Left ventricle myocardium superior (tissue), 1 donor: ENCODE measurements at places on chromosomes 12 and 14.

- no peak for DNase-seq
These were observed 18.9 kb downstream of the SDS start for GRCh38 chr12:113384778-113385177.

- peak; percentile 25 for DNase-seq
These were observed 95.1 kb downstream of the SCARB1 start for GRCh38 chr12:124768452-124769162.

- DNase-seq = no peak
These were observed 1.7 kb downstream of the TBX3 start for GRCh38 chr12:114682106-114682784.

DNA sequence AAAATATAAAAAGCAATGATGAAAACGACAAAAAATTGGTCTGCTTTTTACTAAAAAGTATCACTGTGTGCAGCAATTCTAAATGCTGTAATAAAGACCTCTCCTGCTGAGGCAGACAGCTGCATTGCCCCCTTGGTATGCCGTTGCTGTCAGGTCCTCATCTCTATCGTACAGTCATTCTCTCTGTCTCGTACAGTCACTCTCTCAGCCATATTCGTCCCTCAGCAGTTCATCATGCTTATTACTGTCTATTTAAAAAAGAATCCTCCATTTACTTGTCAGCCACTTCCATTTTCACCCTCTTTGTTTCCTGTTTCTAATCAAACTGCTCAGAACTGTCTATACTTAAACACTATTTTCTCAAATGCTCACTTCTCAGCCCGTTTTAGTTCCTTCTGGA lies 123.6 kb downstream of the DIP2B start:
- DNase-seq = no peak

GRCh38 chr12:90489141-90489540 lies 465.8 kb downstream of the CCER1 start:
- DNase-seq = no peak

- DNase-seq = no peak
These were observed 345.6 kb downstream of the ADAMTS20 start for GRCh38 chr12:43206396-43206795.

- DNase-seq = no peak
These were observed 4.5 kb downstream of the EDDM3A start for GRCh38 chr14:20750194-20750593.

GRCh38 chr12:48351022-48351708 lies 446 bp upstream of the ZNF641 start:
- no peak for DNase-seq

DNA sequence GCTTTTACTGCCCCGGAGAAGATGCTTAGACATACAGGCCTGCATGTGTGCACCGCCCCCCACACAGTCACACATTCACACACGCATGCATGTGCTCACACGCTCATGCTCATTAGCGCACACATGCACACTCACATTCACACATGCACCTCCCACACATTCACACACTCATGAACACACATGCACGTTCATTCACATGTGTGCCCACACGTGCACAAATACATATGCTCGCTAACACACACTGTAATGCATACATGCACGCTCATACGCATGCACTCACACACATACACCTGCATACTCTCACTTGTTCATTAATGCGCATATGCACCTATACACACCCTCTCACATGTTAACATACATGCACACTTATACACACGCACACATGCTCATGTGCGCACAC lies 21.9 kb downstream of the TMEM132C start:
- DNase-seq = no peak

GRCh38 chr14:90554341-90554740 lies 157.5 kb downstream of the CALM1 start:
- peak; percentile 71 for DNase-seq

DNA sequence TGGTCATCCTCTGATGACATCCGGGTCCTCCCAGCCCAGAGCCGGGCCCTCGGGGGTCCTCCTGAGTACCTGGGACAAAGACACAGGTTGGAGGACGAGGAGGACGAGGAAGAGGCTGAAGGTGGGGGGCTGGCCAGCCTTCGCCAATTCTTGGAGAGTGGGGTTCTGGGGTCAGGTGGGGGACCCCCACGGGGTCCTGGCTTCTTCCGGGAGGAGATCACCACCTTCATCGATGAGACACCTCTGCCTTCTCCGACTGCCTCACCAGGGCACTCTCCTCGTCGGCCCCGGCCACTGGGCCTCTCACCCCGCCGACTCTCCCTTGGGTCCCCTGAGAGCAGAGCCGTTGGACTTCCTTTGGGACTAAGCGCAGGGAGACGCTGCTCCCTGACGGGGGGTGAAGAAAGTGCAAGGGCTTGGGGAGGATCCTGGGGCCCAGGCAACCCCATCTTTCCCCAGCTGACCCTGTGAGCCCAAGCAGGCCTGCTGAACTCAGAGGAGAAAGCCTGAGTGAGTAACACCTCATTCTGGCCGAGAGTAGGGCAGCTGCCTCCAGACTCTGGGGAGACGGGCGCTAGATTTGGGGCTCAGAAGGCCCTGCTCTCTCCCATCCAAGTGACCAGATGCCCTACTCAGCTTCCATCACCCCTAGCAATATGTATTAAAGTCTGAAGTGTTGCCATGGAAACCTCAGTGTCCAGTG lies 1.3 kb upstream of the P3H3 start:
- no peak for DNase-seq

GRCh38 chr12:131280426-131280825 lies 326.7 kb downstream of the ADGRD1 start:
- DNase-seq = peak; percentile 7

DNA sequence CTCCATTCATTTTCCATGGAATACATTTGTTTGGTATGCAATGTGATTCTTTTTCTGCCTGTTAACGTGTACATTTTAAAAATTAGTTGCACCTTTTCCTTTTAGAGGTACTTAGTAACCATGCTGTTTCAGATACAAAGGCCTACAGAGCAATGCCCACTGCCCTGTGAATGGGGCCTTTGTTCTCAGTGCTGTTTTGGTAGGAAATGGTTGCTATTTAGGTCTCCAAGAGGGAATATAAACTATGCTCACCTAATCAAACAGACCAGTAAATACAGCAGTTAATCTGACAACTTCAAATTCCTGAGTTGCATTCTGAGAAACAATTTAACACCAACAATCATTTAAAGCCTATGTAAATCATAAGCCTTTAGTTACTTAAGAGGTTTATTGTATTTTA lies 188.7 kb downstream of the BCAT1 start:
- DNase-seq = no peak

DNA sequence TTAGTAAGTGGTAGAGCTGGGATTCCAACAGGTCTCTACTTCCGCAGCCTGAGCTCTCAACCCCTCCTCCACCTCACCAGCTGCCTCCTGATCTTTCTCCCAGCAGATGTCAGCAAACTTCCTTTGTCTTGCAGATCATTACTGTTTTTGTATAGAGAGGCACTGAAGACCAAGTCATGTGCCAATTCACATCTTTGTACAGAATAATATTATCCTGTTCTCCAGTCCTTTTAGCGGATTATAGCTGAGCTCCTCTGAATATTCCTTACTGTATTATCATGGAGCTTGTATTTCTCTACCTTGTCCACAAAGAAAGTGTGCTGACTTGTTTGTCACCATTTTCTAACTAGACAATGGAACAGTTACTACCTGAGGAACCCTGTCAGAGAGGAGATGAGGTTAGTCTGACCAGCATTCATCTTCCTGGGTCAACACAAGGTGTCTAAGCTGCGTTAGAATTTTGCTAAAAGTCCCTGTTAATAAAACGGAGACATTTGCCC lies 142.3 kb upstream of the ARHGAP5 start:
- DNase-seq = peak; percentile 37

GRCh38 chr14:45247427-45247826 lies 5.6 kb downstream of the MIS18BP1 start:
- DNase-seq = no peak

- no peak for DNase-seq
These were observed 994.7 kb downstream of the VRK1 start for GRCh38 chr14:97791906-97792305.

DNA sequence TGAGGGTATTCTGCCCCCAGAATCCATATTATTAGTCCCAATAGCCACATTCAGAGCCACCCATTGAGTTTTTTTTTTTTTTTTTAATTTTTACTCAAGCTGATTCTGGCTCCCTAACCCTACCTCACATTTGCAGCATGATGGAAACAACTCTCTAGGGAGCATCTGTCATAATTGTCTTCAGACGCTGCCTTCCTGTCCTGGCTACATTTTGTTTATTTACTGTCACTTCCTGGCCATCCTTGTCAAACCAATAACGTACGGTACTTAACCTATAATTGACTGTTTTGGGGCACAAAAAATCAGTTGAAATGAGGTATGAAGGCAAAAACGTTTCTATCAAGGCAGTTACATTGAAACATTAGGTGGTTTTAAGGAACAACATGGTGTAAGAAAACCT lies 2.1 kb downstream of the GLIPR1 start:
- DNase-seq = no peak

GRCh38 chr12:118999107-118999506 lies 17.8 kb downstream of the SRRM4 start:
- peak; percentile 71 for DNase-seq

DNA sequence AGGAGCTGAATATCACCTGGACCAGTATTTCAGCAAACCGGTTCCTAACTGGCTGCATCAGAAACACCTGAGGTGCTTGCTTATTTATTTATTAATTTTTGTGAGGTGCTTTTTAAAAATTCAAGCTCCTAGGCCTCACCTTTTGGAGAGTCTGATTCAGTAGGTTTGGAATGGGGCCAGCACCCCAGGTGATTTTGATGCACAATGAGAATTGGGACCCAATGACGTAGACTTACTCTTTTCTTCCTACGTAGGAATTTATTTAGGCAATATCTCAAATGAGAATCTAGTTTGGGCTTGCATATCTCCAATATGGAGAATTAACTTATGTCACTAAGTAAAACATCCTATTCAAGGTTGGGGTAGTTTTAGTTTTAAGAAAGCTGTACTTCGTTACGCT lies 7.3 kb downstream of the YEATS4 start:
- no peak for DNase-seq

- DNase-seq = no peak
These were observed 68.5 kb downstream of the RASSF3 start for GRCh38 chr12:64678835-64679234.

DNA sequence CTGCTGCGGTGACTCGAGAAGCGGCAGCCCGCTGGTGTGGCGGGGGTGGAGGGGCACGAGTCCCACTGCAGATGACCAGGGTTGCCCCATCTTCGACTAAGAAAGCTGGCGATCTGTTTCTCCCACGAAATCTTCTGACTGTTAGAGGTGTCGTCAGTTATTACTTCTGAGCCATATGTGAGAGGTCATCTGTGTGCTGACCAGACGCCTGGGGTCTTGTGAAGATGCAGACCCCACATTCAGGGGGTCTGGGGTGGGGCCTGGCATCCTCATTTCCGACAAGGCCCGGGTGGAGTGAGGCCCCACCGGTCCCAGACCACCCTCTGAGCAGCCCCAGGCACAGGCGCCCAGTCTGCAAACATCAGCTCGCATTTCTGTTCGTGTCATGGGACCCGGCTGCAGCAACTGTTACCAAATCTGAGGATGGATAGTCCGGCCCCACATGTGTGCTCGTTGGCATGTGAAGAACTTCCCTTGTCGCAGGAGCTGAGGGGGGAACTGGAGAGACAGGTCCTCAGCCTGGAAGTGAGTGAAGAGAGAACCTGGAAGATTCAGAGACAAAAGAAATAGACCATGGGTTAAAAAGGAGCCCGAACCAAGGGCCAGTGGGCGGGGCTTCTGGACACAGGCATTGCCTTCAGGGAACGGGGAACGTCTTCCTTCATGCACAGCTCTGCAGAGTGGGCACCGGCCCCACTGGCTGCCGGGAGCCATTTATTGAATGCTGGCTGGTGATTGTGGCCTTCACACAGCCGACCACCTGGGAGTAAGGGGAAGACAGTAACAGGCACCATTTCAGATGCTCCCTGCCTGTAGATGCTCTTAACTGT lies 135.2 kb downstream of the ADGRD1 start:
- peak; percentile 20 for DNase-seq

- no peak for DNase-seq
These were observed 237.4 kb downstream of the CHST11 start for GRCh38 chr12:104694161-104694560.

DNA sequence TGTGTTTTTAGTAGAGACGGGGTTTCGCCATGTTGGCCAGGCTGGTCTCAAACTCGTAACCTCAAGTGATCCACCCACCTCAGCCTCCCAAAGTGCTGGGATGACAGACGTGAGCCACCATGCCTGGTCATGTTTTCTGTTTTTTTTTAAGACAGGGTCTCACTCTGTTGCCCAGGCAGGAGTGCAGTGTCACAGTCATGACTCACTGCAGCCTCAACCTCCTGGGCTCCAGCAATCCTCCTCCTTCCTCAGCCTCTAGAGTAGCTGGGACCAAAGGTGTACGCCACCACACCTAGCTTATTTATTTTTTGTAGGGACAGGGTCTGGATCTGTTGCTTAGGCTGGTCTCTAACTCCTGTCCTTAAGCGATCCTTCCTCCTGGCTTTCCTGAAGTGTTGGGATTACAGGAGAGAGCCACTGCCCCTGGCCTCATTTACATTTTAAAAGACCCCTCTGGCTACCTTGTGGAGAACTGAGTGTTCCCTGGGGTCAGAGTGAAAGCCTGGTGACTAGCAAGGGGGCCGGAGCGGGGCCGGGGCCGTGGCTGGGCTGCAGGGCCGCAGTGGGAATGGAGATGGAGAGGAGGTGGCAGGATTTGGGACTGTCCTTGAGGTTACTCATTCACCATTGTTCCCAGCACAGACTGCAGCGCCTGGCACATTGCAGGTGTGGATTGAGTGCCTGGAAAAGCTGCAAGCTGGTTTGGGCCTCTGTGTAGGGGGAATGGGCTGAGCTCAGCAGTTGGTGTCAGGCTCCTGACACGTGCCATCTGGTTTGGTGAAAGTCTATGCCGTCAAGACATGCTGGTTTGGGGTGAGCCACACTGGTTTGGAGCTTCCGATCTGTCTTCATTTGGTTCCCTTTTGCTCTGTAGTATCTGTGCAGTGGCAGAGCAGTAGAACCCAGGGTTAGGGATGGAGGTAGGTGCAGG lies 18.1 kb downstream of the KMT5A start:
- no peak for DNase-seq

GRCh38 chr12:132360410-132360809 lies 31.0 kb upstream of the GALNT9 start:
- DNase-seq = no peak

GRCh38 chr14:27608377-27608776 lies 1010.5 kb upstream of the NOVA1 start:
- DNase-seq = no peak

DNA sequence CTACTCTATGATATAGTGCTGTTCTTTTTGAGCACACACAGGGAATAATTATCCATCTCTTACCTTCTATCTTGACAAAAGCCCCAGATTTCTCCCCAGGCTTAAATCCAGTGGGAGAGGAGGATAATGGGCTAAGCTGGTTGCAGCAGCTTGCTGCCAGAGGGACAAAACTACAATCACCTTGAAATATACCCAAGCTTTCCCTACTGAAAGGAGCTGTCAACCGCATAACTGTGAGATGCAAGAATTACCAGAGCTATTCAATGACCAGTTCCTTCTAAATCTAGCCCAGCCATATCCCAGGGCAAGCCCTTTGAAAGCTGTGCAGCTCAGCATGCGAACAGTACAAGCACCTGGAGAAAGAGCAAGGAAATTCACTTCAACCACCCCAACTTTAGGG lies 943 bp upstream of the MGAT4C start:
- DNase-seq = no peak
